ENCODE measurements at places on chromosomes 12 and 14.

- DNase-seq: no peak
These were observed 8.0 kb upstream of the NRXN3 start for GRCh38 chr14:78162202-78162601.

GRCh38 chr14:90062127-90062794 lies 467 bp downstream of the KCNK13 start:
- DNase-seq: no peak

DNA sequence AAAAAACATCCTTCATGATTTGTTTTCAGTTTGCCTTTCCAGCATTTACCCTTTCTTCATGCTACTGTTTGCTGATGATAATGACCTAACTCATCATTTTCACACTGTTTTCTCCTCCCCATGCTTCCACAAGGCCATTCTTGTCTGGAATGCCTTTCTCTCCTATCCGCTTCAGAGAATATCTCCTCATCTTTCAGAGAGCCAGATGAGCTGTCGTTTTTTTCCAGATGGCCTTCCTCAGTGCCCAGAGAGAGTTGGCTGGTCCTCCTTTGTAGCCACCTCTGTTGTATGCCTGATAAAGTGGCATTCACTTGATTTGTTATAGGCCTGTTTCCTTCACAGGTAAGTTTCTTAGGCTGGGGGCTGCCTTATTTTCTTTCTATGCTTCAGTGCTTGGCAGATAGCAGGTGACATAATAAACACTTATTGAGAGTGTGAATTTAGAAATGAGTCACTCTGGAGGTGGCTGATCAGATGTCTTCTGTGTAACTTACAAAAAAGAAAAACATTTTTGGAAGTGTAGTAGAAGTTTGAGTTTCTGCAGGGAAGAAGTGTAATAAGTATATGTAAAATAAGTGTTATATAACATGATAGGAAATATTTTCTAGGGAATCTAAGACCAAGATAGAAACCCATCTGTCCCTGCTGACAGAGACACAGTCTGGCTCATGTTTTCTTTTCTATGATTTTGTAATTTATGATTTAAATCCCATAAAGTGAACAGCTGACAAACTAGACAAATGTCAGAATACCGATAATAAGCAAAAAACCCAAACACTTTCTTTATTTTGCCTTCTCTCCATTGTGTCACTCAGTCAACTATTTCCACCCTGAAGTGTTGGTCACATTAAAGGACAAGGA lies 174.5 kb downstream of the DACT1 start:
- no peak for DNase-seq

DNA sequence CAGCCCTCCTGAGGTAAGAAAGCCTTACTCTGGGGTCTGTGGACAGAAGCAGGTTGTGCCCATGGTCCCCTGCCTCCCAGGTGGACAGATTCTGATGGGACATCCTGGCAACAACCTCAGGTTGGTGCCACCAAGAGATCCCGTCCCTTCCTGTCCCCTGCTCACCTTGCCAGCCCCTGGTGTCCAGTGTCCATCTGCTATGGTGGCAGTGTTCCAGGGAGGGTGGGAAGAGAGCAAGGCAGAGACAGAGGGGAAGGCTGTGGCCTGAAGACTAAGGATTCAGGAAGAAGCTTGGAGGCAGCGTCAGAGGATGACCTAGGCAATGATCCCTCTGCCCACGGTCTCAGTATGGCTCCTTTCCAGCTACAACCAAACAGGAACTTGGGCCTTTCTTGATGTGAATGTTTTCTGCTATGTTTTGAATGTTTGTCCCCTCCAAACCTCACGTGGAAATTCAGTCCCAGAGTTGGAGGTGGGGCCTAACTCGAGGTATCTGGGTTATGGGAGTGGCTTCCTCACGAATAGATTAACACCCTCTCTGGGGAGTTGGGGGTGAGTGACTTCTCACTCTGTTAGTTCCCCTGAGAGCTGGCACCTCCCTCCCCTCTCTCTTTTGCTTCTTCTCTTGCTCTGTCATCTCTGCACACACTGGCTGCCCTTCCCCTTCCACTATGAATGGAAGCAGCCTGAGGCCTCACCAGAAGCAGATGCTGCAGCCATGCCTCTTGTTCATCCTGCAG lies 26.9 kb downstream of the IQSEC3 start:
- no peak for DNase-seq

GRCh38 chr14:84202486-84202885 lies 1327.5 kb upstream of the FLRT2 start:
- DNase-seq: no peak

DNA sequence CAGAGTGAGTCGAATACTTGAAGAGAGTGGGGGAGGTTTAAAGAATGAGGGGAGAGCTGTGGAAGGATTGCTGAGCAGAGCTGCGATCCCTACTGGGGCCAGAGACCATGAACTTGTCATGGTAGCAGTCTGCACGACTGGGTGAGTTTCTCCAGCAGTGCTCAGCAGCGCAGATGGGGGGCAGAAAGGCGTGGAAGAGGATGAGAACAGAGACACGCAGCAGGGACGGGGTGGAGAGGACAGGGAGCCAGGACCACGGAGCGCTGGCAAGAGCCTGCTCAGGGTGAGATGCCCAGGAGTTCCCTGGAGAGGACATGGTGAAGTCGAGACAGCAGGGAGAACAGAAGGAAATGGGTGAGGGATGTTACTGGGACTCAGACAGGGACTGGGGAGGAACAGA lies 2.1 kb upstream of the AQP6 start:
- DNase-seq: no peak

DNA sequence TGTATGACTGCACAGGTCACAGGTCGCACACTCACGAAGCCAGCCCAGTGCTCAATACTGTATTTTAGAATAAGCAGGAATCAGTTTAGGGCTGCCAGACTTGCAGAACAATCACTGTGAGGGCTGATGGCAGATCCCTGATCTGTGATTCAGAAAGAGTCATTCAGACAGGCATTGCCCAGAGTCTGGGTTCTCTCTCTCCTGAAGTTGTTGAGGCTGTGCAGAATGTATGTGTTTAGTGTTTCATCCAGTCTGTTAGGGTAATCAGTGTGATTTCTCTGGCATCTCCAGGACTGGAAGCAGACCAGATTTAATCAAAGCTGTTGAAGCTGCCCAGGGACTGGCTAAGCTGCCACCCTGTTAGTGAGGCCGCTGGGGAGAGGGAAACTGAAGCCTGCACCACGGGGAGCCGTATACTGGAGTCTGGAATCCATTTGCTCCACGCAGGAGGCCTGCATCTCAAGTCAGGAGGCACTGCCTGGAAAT lies 69.3 kb downstream of the ETV6 start:
- no peak for DNase-seq

- no peak for DNase-seq
These were observed 13.5 kb downstream of the ISCA2 start for GRCh38 chr14:74507085-74507484.

DNA sequence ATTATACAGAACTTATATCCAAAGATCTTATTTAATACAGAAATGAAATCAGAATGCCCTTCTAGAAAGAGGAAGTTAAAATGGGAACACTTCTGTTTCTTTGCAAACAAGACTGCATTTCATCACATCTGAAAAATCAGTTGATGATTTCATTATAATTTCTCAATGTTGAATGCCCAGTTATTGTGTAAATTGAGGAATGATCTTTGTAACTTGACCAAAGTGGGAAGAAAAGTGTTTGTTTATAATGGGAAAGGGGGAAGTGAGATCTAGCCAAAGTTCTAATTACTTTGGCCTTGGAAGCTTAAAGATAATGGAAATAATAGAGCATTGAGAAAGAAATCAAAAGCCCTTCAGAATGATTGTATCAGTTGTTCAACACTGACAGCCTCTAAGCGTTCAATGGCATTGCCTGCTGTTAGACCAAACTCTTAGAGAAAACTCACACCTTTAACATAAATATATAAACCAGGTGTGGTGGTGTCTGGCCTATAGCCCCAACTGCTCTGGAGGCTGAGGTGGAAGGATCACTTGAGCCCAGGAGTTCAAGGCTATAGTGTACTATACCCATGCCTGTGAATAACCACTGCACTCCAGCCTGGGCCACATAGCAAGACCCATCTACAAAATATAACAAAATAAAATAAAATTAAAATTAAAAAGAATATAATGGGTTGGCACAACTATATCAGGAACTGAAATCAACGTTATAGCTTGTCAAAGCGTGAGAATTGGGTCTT lies 9.9 kb upstream of the LYZ start:
- no peak for DNase-seq

DNA sequence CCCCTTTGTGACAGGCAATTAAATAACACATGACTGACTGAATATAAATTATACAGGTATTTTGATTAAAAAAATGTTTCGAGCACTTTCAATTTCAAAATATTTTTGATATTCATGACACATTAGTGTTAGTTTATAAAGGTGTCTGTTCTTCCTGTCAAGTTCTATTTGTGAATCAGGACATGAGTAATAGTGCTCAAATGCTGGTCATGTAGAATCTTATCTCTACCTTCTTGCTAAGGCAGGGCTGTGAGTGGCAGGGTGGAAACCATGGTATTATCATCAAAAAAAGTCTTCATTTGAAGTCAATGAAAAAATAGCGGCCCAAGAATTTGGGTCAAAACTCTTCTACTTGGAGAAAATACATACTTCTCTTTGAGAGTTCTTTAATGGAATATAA lies 250.2 kb downstream of the DACT1 start:
- DNase-seq: no peak

GRCh38 chr12:104888481-104888880 lies 69.6 kb downstream of the SLC41A2 start:
- no peak for DNase-seq

- peak; percentile 58 for DNase-seq
These were observed 1.2 kb downstream of the KHNYN start for GRCh38 chr14:24430682-24431568.

GRCh38 chr14:105665247-105665950 lies 139.0 kb downstream of the TMEM121 start:
- no peak for DNase-seq

DNA sequence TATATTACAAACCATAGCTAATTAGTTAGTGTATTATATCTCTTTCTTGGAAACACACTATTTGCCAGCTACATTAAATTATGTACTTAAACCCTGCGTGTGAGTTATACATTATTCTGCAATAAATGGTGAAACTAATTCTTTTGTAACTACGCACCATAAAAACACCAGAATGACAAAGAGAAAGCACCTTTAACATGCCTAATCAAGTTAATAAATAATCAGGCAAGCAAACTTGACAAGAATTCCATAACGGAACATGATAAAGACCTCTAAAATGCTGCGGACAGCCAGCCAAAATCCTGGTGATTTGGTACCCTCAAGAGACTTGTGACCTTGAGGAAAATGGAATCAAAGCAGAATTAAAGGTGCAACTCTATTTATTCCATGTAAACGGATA lies 375.3 kb upstream of the KITLG start:
- no peak for DNase-seq

DNA sequence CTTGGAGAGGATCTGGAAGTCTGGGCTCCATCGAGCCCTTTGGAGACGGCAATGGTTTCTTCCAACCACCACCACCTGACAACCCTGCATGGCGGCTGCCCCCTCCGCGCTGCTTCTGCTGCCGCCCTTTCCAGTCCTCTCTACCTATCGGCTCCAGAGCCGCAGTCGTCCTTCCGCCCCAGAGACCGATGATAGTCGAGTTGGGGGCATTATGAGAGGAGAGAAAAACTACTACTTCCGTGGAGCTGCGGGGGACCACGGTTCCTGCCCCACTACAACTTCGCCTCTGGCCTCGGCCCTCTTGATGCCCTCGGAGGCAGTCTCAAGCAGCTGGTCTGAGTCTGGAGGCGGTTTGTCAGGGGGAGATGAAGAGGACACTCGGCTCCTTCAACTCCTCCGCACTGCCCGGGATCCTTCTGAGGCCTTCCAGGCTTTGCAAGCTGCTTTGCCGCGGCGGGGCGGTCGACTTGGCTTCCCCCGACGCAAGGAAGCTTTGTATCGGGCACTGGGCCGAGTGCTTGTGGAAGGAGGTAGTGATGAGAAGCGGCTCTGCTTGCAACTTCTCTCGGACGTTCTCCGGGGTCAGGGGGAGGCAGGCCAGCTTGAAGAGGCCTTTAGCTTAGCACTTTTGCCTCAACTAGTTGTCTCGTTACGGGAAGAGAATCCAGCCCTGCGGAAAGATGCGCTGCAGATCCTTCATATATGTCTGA lies 499 bp downstream of the TOGARAM1 start:
- DNase-seq: no peak

- DNase-seq: no peak
These were observed 86.0 kb downstream of the AACS start for GRCh38 chr12:125151284-125151683.

DNA sequence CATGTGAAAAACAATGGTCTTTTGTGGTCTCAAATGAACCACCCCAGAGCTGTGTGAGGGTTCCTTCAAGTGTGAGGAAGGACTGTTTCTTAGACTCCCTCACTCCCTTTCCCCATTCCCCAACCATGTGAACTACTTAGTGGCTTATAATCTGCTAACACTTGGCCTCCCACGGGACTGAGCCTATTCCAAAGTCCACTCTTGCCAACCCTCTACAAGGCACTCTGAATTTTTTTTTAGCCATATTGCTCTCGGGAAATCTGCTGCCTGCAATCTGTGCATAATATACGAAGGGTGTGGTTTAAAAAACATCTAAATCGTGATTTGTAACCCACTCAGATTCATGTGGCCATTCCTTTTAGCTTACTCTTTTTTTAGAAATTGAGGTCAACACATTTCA lies 2.6 kb downstream of the SVOP start:
- DNase-seq: no peak

DNA sequence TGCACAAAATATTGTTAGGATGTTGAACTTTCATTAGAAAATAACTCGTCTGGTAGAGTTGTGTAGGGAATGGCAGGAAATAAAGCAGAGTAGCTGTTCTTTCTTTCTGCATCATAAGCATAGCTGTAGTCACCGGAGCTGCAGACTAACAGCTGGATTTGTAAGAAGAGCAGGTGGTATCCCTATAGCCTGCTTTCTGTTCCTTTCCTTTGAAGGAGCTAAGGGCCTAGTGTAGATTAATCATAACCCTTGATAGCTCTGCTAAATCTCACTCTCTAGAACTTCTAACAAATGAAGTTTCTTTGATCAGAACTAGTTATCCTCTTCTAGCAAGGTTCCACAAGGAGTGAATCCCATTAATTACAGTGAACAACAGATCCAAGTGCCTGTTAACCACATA lies 3.5 kb downstream of the LMO3 start:
- DNase-seq: no peak

DNA sequence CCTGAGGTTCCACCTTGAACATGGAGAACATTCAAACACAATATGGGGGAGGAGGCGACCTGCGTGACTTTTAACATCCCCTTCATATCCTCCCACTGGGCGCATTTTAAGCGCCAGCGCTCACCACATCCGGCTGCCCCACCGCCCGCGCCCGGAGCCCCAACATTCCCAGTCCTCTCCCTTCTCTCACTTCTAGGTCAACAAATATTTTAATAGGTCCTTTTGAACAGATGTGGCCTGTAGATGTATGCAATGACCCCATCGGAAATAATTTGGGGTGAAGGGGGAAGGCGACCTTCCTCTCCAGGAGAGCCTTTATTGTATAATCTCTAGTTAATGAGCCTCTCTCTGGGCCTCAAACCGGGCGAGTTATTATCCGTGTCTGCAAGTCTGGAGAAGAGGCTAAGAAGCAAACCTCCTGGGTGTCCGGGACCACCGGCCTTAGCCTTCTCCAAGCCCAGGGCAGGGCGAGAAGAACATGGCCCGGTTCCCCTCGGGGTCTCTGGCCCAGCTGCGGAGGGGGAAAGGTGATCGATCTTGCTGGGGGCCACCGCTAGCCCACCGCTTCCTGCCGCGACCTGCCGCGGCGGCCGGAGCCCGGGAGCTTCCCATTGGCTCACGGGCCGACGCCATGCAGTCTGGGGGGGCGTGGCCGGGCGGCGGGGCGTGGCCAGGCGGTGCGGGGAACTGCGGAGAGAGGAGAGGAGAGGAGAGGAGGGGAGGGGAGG lies 83.2 kb upstream of the HMGA2 start:
- peak; percentile 50 for DNase-seq

GRCh38 chr12:131631230-131631629 lies 79.7 kb upstream of the SFSWAP start:
- DNase-seq: no peak
